ENCODE measurements at places on chromosomes 11 and 22. TPM values are rescaled to one million over a fixed set of nuclear protein-coding genes. Genes with fewer than 3 reads are reported as not detected.

DNA sequence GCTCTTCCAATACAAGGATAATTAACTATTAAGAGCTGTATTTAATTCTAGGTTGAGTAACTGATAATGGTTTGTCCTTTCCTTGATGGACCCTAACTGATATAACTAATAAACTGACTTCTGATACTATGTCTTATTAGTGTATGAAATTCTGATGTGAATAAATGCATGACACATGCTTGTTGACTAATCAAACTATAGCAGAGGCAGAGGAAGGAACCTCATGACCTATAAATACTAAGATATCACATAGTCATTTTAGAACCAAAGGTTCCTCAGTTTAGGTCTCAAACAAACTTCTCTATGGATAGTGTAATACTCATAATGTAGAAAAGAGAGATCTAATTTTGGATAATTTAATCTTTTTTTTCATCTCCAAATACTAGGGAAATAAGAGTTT, 4.8 kb upstream of the HBD start:
- H3K36me3 ChIP-seq, result no peaks in the 10 kb centered on the region
- H3K4me1 ChIP-seq, result no peaks in the 10 kb centered on the region
- peaks cover 49% of the 10 kb centered on the region for H3K27me3 ChIP-seq
- H3K27ac ChIP-seq, result no peak overlapping the region
- no peak for DNase-seq

DNA sequence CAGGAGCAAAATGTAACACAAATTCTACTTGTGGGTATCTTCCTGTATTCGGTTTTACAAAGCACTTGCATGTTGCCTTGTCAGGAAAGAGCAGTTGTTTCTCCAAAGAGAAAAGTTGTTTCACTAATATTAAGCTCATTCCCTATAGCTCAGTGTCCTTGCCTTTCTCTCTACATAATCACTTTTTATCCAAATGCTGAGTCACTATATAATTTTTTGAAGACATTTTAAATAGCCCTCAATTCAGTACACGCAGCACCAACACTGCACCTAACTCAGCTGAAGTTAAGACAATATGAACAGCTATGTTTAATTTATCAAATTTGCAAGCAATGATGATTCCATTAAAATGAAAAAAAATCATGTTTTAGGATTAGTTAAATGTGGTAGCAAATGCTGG, 14.5 kb upstream of the MRTFA start:
- no peaks in the 10 kb centered on the region for H3K36me3 ChIP-seq
- H3K4me3 ChIP-seq, result peak overlapping the region; percentile 78
- H3K27ac ChIP-seq, result peak overlapping the region; percentile 97
- peaks cover 43% of the 10 kb centered on the region for H3K4me1 ChIP-seq

- H3K36me3 ChIP-seq, result no peaks in the 10 kb centered on the region
- peak; percentile 65 for DNase-seq
- H3K4me1 ChIP-seq, result no peaks in the 10 kb centered on the region
- H3K27me3 ChIP-seq, result peaks cover 4% of the 10 kb centered on the region
- H3K27ac ChIP-seq, result no peak overlapping the region
Observed at GRCh38 chr11:105334025-105334714, 194.6 kb upstream of the CARD18 start.

DNA sequence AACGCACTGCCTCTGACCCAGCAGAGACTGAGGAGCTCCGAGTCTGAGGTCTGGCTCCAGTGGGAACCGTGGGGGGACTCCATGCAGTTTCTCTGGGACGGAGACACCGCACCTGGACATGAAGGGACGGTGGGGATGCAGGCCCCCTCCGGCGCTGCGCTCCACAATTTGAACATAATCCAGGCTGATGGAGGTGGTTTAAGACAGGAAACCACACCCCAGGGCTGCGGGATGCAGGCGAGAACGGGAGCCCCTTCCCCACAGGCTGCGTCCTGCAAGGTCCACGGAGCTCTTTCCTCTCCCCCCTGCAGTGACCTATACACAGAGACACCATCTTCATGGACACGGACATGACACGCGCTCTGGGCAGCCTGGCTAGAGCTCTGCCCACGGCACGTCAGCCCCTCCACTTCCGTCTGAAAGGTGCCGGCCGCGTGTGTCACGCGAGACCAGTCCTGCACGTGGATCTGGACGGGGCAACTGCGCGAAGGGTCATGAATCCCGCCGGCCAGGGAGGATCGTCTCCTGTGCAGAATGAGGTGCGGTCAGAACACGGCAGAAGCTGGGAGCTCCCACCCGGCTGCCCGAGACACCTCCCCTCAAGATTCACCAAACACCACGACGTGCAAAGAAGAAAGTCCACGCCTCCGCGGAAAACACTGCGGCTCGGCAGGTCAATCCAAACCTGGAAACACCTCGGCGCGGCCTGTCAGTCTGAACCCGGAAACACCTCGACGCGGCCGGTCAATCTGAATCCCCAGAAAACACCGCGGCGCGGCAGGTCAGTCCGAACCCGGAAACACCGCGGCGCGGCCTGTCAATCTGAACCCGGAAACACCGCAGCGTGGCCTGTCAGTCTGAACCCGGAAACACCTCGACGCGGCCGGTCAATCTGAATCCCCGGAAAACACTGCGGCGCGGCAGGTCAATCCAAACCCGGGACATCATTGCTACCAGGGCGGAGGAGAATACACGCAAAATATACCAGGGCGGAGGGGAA, 212.4 kb downstream of the BRD1 start:
- no peaks in the 10 kb centered on the region for H3K4me1 ChIP-seq
- H3K27me3 ChIP-seq, result peaks cover 18% of the 10 kb centered on the region
- H3K4me3 ChIP-seq, result no peak overlapping the region
- DNase-seq, result peak; percentile 87

- no peak for DNase-seq
- H3K4me1 ChIP-seq, result no peaks in the 10 kb centered on the region
- H3K27me3 ChIP-seq, result no peaks in the 10 kb centered on the region
- no peaks in the 10 kb centered on the region for H3K36me3 ChIP-seq
Observed at GRCh38 chr11:94028436-94028835, 7.3 kb downstream of the HEPHL1 start.

GRCh38 chr11:130121445-130121978, 38.1 kb upstream of the ST14 start:
- DNase-seq, result no peak
- peaks cover 25% of the 10 kb centered on the region for H3K4me1 ChIP-seq
- no peaks in the 10 kb centered on the region for H3K27me3 ChIP-seq
- peak overlapping the region; percentile 75 for H3K27ac ChIP-seq

DNA sequence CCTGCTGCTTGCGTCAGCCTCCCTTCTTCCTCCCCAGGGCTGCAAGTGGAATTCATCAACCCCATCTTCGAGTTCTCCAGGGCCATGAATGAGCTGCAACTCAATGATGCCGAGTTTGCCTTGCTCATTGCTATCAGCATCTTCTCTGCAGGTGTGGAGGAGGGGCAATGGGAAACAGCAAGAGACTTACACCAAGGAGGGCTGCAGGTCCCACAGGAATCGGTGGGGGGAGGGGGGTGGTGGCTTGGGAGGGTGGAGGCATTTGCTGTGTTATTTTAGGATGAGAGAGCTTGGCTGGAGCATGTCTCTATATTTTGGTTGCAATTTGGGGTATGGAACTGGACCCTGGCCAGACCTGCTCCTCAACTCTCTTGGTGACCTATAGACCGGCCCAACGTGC, 2.1 kb upstream of the MADD start:
- H3K36me3 ChIP-seq, result no peaks in the 10 kb centered on the region
- no peak for DNase-seq
- peaks cover 52% of the 10 kb centered on the region for H3K4me1 ChIP-seq
- H3K27ac ChIP-seq, result peak overlapping the region; percentile 95

The PARVG gene
- 0.27 TPM for total RNA-seq

The GGTLC3 gene
- total RNA-seq, result not detected

The INPP5J gene
- 5.2 TPM for total RNA-seq

The SLC6A5 gene
- total RNA-seq, result not detected

The CST6 gene
- total RNA-seq, result not detected
